ENCODE measurements at places on chromosomes 6 and 20.
A peak's percentile ranks its signal among the peaks of the same experiment; 100 is the strongest.

GRCh38 chr6:149938571-149939355 is 3.1 kb upstream of the ULBP2 start:
- no peak for DNase-seq

DNA sequence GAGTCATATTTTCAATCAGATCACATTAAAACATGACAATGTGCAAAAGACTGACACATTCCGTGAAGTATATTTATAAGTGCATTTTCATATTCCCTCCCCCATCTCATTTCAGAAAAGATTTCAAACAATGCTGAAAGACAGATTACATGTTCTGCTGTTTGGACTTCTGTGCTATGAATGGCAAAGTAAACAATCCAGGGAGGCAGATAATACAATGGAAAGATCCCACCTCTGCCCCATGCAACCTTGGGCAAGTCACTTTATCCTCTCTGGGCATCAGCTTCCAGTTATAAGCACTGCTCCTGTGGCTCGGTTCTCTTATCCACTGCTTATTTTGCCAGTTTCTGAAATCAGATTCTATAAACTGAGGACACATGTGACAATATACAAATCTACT is 110.2 kb downstream of the RCAN2 start:
- DNase-seq: no peak

DNA sequence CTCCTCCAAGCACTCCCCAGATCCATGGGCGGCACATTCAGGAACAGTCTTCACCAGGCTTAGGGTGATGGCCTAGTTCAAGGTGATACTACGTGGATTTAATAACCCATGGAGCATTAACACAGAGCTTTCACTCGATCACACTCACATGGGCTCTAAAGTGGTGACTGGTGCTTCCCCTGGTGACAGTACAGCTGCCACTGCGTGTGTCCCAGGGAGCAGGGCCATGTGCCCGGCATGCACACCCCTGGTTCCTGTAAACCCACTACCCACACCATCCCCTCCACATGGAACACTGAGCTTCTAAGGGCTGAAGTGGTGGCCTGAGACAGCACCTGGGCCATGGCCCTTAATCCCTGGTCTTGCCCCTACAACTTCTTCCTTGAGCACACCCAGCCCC is 27.8 kb upstream of the APMAP start:
- DNase-seq: no peak

DNA sequence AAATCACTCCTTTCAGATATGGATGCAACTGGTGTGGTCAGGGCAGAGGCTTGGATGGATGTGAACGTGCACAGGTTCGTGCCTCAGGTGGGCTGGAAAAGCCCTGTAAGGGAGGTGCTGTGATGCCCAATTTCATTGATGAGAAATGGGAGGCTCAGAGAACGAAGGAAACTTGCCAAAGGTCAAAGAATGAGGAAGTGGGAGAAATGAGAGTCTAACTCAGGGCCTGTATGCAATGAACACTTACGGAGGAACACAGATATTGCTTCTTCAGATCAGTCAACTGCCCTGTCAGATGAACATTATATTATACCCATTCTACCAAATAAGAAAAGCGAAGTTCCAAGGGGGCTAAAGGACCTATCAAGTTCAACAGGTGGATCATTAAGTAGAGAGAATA is 134.7 kb downstream of the RCAN2 start:
- DNase-seq: no peak

DNA sequence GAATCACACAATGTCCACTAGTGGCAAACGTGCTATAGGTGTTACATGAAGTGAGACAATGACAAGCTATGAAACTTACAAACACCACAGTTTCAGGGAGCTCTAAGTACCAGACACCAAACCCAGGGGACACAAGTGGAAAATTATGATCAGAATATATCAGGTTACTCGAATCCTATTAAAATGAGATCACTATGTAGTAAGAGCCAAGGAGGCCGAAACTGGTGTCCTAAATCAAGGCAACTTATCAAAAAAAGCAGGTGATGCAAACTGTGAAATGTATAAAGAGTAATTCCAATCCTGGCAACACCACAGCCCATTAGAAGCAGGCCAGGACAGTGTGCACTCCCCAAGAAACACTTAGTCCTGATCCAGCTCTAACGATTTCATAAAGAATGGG is 100.3 kb downstream of the ARHGAP18 start:
- peak; percentile 78 for DNase-seq

DNA sequence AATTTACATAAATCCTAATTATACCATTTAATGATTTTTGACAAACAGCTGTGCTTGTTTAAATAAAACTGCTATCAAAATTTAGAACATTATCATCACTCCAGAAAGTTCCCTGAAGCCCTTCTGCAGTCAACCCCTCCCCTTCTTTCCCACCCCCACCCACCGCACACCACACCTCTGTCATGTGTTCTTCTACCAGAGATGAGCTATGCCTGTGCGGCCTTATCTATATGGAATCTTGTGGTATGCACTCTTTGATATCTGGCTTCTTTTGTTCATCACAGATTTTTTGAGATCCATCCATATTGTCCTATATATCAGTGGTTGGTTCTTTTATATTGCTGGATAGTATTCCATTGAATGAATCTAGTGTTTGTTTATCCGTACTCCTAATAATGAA is 7.2 kb downstream of the MYLIP start:
- DNase-seq: no peak

DNA sequence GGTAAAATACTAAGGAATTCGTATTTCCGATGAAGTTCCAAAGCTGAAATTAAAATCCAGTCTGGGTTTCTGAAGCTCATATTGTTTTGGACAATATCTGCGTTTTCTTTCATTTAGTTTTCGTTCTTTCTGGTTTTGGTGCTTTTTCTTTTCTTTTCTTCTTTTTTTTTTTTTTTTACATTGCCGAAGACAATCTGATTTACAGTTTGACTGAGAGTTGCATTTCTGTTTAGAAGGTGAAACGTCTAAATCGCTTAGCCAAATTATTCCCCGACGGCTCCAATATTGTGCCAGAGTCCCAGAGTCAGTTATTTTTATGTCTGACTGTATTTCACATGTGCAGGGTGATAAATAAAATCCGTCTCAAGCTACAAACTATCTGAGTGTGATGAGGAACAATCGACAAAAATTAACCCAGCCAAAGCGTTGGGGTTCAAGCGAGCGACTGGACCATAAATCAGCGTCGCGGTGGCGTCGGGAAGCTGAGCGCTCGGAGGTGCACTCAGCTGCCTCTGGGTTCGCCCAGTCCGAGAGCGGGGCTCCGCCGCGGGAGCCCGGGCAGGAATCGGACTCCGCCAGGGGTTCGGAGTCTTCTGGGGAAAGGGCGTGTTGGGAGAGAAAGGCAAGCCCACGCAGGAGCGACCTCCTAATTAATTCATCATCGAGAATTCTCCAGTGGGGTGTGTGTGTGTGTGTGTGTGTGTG is 8.2 kb upstream of the TBX18 start:
- no peak for DNase-seq

GRCh38 chr20:2101057-2101864 is at the start of gene STK35:
Gene STK35, plus strand, starts transcription at chr20:2101827. Its CDS starts 55 bp downstream, at chr20:2101882.
- no peak for DNase-seq

DNA sequence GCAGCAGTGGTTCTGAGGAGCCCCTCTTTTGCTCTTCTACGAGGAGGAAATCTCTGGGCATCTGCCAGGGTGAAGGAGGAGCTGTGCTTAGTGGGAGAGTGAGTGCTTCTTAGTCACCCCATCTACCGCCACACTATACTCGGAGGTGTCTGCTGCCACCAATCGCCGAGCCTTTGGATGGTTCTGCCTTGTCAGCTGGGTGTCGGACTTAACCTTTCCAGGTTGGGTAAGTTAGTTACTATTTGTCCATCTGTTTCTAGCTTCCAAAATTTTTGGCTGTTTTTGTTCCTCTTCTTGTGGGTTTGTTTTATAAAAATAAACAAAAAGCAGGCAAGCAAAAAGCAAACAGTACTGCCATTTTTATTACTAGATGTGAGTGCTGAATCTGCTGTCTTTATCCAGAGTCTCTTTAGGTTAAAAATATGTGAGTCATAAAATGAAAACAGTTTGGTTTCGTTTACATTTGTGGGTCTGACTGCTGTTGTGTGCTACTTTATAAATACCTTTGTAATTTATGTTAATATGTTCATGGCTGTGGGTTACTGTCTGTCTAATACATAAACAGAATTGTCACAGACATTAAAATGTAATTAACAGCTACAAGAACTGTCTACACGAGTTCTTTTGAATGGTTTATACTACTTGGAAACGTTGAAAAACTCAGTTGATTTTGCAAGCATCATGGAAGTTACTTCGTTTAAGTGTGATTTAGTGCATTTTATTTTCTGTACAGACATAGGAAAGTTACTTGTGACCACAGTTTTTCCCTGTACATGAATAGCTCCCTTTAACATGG is 89.2 kb downstream of the ARID1B start:
- DNase-seq: no peak

DNA sequence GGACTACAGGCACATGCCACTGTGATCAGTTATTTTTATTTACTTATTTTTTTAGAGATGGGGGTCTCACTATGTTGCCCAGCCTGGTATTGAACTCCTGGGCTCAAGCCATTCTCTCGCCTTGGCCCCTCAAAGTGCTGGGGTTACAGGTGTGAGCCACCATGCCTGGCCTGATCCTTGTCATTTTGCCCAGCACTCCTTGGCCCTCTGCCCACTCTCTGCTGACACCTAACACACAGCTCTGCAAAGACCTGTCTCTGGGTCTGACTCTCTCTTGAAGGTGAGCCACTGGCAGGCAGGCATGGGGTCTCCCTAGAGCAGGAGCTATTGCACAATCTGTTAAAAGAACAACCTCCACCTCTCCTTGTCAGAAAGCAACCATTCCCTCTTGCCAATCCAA is 155.6 kb downstream of the ZFP64 start:
- DNase-seq: no peak

DNA sequence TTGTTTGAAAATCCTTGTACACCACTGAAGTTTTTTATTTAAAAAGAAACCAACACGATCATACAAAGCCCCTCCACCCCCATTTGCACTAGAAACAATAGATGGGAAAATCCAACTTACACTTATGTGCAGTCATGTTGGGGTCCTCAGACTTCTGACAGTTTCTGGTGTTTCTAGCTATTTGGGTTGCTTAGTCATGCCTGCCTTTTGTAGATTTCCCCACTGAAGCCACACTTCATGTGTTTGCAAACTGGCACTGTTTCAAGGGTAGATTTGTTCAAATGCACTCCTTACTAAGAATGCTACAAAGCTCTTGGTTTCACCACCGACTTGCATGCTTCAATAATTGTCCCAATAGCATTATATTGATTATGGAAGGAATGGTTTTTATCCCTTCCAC is 1.5 kb downstream of the SH3BGRL2 start:
- DNase-seq: no peak

- no peak for DNase-seq
These were observed 451.5 kb upstream of the CITED2 start for GRCh38 chr6:139825935-139826374.

GRCh38 chr20:10336959-10337729 is 96.9 kb downstream of the MKKS start:
- no peak for DNase-seq

DNA sequence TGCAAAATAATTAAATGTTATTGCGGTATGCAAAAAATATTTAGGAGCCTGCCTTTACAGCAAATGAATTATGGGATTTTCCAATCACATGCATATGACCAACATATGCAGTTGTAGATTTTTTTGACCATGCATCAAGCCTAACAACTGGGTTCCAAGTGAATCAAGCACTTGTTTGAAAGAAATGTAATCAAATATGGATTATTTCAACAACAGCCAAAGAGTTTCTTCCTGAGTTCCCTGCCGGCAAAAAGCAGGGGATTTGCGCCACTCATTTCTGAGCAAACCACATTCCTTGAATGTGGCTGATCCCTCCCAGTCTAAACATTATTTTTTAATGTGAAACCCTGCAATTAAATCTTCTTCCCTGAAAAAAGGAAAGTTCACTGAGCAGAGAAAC is 100.1 kb upstream of the ADTRP start:
- DNase-seq: no peak

DNA sequence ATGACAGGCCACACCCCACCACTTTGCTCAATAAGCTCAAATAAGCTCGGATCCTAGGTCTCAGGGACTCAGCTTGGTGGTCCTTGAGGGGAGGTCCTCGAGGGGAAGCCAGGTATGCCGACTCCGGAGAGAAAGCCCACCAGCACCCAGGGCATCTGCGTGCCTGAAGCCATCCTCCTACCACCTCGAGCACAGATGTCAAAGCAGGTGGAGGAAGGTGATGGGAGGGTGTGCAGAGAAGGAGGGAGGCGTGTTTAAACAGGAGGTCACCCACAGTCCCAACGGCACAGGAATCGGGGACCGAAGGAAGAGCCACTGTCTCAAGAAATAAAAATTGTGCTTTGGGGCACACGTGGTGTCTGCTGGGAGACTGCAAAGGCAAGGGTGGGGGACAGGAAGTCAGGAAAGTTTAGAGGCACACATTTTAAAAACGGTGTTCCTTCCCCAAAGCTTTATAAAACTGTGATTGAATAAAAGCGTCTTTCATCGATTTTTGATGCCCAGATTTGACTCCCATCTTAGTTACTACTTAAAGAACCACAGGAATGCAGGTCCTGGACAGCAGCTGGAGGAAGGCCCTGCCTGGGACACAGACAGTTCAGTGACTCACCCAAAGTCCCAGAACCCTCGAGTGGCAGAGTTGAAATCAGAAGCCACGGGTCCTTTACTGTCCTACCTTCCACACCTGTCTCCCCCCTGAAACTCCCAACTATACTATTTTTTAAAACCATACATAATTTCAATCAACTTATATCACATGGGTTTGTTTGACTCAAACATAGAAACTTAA is 221.0 kb upstream of the PDE10A start:
- DNase-seq: no peak

GRCh38 chr6:27188885-27189418 is 58.5 kb upstream of the PRSS16 start:
- DNase-seq: peak; percentile 85

GRCh38 chr6:163627274-163628062 is 212.9 kb downstream of the QKI start:
- no peak for DNase-seq

DNA sequence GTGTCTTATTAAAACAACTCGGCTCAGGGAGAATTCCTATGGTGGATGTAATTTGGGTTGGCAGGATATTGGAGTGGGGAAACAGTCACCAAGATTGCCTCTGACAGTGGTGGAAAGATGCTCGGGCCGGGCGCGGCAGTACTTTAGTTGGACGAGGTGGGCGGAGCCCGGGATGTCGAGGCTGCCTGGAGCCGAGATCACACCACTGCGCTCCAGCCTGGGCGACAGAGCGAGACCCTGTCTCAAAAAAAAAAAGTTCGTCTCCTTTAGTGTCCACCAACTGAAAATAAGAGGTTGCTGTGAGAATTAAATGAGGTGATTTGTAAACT is 621 bp downstream of the NOL7 start:
- DNase-seq: no peak

- no peak for DNase-seq
These were observed 4.6 kb upstream of the GJB7 start for GRCh38 chr6:87333591-87334181.

- DNase-seq: no peak
These were observed 140.4 kb downstream of the IMPG1 start for GRCh38 chr6:75932067-75932466.

- DNase-seq: peak; percentile 71
These were observed 649.1 kb upstream of the GJE1 start for GRCh38 chr6:141483598-141484061.

All from hindlimb muscle (tissue), 1 donor.